ENCODE measurements at places on chromosomes 12 and 14. TPM values are rescaled to one million over a fixed set of nuclear protein-coding genes. Genes with fewer than 3 reads are reported as not detected.

Gene KRT73
- not detected for total RNA-seq

Gene PLEKHD1
- 0.16 TPM for total RNA-seq

Gene SLC17A8
- 1.2 TPM for total RNA-seq

Gene BHLHE41
- 1.1 TPM for total RNA-seq

Gene P2RX2
- total RNA-seq, result not detected

Gene SLC25A47
- total RNA-seq, result not detected

Gene BDKRB2
- total RNA-seq, result 0.16 TPM

Gene GNB3
- total RNA-seq, result 0.94 TPM

Gene FITM1
- total RNA-seq, result not detected
